Body of pancreas (tissue), 4 donors: ENCODE measurements at places on chromosomes 12 and 14.
A peak's percentile ranks its signal among the peaks of the same experiment; 100 is the strongest.

GRCh38 chr12:76449016-76449415 lies 100.8 kb upstream of the BBS10 start:
- DNase-seq: no peak

DNA sequence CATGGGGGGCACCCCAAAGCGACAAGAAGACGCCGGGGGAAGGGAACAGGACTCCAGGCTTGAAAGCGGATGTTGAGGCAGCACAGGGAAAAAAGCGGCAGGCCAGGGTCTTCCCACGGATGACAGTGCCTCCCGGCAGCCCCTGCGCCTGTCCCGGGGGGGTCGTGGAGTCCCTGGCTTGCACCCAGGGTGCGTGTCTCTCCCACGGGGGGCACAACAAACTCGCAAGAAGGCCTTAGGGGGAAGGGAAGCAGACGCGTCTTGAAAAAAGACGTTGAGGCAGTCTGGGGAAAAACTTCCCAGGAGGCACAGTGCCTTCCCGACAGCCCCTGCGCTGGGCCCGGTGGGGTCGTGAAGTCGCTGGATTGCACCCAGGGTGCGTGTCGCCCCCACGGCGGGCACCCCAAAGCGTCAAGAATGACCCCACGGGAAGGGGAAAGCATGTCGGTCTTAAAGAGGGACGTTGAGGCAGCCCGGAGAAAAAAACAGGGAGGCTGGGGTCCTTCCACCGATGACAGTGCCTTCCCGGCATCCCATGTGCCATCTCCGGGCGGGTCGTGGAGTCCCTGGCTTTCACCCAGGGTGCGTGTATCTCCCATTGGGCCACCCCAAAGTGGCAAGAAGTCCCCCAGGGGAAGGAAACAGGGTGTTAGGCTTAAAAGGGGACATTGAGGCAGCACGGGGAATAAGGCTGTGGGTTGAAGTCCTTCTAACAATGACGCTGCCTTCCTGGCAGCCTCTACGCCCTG lies 159.9 kb upstream of the ALG10B start:
- DNase-seq: no peak

GRCh38 chr14:92173668-92174067 lies 51.9 kb downstream of the CPSF2 start:
- DNase-seq: no peak

DNA sequence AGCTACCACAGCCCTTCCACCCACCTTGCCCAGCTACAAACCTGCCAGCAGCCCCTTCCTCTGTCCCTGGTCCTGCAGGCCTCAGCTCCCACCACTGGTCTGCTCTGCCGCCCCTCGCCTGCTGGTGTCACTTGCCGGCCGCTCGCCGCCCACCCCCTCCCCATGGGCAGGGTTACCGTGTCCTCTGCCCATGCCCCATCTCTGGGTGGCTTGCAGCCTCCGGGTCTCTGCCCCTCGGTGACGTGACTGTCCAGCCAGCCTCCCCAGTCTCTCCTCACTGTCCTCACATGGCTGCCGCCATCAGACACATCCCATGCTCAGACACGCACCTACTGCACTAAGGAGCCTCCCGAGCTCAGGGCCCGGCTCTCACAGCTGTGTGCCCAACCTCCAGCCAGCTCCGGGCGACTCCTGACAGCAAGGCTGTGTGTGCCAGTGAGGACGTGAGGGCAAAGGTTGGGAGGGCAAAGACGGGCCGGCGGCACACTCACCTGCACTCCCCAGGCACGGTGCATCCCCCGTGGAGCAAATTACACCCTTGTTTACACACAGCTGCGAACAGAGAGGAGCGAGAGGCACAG lies 13.4 kb downstream of the JAG2 start:
- DNase-seq: no peak

DNA sequence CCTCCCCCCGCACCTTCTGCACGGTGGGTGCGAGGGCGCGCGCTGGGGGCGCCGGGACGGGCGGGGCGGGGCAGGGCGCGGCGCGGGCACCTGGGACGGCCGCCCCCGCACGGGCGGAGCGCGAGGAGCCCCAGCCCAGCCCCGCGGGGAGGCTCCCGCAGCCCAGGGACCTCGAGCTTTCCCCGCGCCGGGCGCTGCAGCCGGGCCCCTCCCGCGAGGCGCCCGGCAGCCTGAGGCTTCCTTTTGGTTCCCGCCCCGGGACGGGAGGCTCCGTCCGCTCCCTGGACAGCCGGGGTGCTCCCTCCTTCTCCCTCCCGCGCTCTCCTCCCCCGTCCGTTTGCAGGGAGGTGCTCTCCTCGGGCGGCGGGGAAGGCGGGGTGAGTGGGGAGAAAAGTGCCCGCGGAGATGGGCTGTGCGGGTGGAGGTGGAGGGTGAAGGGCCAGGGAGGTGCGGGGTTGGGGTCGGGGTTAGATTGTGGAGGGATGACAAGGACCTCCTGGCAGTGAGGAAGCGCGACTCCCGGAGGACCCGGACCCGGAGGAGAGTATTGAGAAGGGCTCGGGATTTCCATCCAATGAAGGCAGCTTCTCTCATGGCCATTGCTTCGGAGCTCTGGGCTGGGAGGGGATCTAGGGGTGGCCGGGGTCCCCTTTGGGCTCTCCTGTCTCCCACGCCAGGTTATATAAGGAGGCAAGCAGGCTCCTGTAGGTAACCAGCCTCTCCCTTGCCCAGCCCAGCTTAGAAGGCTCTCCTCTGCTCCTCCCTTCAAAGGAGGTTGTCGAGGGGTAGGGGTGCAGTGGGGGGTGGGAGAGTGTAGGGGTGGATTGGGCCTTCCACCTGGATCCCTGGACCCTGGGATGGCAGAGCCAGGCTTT lies 645 bp downstream of the JDP2 start:
- DNase-seq: peak; percentile 51
